ENCODE measurements at places on chromosomes 11 and 22.

DNA sequence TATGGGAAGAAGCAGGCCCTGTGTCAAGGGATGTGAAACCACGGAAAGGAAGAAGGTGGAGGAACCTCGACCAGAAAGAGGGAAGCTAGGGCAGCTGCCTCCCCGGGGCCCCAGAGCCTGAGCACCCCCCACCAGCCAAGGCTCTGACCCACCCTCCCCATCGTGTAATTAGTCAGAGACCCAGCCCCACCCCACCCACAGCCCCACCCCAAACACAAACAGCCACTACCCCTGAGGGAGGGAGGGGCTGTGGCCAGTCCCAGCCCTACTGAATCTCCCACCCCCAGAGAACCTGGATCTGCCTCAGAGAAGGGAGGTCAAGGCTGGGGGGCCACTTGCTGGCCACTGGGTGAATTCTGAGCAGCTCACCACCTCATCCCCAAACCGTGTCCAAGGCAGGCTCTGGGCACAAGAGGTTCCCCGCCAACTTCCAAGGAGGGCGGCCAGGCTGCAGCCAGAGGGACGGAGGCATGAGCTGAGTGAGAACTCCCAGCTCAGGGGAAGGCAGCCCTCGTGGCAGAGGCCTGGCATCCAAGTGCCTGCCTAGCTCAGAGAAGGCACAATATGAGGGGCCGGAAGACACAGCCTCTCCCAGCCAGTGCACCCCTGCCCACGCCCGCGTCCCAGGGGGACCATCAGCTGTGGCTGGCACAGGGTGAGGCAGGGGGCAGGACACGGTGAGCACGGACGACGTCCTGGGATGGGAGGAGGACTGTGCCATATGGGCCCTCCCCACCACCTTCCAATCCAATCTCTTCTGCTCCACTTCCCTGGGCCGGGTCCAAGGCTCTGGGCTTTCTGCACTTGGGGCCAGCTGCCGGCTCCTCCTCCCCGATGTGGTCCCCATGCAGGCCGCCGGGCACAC, 2.7 kb downstream of the PLXNB2 start:
- no peak for DNase-seq

GRCh38 chr11:1486054-1486825, at the start of gene MOB2:
Gene MOB2, minus strand, starts transcription at chr11:1486779. Its CDS starts 223 bp downstream, at chr11:1486556.
- no peak for DNase-seq

GRCh38 chr11:119993722-119994121, 144.2 kb downstream of the TRIM29 start:
- no peak for DNase-seq

DNA sequence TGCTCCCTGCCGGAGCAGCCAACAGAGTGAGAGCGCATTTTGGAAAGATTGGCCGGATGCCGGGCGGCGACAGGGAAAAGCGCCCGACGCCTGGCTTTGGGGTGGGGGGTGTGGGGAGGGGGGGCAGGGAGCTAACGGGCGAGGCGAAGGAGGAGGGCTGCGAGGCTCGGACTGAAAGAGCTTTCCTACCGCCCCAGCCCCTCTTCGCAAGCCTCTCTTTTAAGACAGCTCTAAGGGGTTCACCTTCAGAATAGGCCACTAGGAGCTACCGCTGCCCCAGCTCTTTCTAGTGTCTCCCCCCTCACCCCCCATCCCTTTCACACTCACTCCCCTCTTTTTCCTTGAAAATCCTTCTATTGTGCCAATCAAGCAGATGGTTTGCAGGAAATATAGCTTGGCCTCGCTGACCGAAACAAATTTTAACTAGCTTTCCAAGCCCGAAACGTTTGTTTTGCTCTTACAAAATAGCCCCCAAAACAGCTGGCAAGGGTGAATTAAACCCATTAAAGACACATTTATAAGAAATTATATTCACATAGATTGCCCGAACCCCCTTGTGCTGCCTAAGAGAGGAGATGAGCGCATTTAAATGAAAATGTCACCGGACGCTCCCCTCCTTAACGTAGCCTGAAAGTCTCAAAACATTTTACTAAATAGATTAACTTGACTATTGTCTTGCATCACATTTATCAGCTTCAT, 3.7 kb upstream of the DBX1 start:
- DNase-seq = no peak

DNA sequence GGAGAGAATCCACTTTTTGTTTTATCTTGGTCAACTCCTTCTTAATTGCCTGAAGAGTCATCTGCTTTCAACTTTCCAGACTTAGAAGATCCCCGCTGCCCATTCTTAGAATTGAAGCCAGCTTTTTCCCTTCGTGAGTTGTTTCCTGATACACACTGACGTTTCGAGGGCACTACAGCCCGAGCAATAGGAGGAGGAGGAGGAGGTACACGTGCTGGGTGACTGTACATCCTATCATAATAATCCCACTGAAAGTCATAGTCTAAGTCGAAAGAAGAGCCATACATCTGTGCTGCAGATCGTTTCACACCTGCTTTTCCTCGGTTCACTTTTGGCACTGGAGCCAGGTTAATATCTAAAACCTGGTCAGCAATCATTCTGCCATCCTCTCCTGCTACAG, 606.1 kb downstream of the DLG2 start:
- no peak for DNase-seq

DNA sequence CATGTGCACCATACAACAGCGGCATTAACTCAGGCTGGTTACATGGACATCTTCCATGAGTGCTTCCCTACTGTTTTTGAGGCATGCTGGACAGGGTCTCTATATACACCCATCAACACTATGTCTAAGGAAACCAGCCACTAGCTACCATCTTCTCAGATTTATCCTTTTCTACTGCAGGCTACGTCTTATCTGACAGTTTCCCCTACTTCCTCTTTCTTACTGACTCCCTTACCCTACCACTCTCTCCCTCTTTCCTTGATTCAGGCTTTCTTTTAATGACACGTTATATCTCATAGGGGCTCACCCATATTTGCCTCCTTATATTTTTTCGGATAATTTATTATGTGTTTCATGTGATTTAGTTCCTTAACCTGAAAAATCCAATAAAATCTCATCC, 41.8 kb downstream of the DDI1 start:
- no peak for DNase-seq

DNA sequence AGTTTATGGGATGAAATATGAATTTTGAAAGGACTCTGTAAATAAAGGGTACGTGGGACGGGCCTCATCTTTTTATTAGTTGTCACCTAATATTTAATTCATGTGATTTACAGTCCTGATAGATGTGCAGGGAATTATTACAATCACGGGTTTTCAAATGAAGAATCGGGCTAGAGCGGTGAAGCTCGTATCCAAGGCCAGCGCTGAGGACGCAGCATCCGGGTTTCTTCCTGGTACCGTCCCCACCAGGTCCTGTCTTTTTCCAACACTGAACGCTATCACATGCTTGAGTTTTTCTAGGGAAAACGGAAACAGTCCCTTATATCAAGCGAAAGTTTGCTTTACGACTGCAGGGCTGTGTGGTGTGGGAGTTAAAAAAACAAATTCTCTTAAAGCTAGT, 787 bp downstream of the SMDT1 start:
- DNase-seq = no peak

DNA sequence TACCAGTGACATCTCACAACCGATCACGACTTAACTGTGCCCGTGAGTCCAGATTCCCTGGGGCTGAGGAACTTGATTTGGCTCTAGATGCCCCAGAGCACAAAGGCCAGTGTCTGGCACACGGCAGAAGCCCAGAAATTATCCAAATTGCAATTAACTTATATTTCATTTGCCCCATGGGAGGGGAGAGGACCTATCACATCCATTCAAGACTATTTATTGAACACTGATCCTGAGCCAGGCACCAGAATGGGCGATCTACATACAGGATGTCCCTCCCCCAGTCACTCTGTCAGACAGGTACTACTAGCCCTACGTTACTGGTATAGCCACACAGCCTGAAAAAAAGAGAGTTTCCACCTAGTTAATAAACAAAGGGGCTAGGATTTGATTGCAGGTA, 5.1 kb downstream of the DNAL4 start:
- no peak for DNase-seq

- DNase-seq = no peak
Observed at GRCh38 chr22:42773167-42773566, 52.5 kb upstream of the A4GALT start.

- no peak for DNase-seq
Observed at GRCh38 chr11:102453302-102453695, 734 bp upstream of the TMEM123 start.

- DNase-seq = no peak
Observed at GRCh38 chr22:18109410-18110193, 1.0 kb upstream of the TUBA8 start.

DNA sequence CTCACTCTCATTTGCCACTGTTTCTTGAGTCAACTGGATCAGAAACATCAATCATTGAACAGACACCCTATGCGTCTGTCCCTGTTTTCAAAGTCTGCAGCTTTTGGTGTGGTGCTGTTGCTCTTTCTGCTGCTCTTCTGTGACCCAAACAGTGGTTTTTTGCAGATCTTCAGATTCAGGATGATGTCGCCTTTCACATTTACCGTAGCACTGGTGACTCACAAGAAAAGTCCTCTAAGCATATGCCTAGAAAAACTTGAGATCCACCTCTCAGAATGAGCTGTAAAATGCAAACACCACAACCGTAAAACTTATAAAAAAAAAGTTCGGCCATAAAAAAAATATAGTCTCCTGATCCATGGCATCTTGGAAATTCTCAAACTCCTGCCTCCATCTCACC, 400.4 kb downstream of the NTM start:
- no peak for DNase-seq

- no peak for DNase-seq
Observed at GRCh38 chr11:57095417-57095816, 86.3 kb upstream of the LRRC55 start.

GRCh38 chr11:61482513-61482912, 26.0 kb upstream of the LRRC10B start:
- peak; percentile 8 for DNase-seq

DNA sequence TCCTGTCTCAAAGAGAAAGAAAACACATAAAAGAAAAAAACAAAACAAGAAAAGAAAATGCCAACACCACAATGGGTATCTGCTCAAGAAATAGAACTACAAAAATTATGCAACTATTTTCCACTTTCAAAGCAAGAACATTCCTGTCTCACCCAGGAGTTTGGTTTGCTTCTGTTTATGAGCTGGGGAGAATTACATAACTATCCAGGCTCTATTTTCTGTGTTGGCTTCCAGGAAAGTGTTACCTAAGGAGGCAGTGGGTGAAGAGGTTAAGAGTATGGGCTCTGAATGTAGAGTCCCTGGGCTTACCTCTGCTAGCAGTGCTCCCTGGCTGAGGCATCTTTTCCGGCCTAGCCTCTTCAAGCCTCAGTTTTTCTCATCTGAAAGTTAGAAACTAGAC, 426.7 kb downstream of the MIAT start:
- no peak for DNase-seq

- DNase-seq = peak; percentile 88
Observed at GRCh38 chr22:41697126-41697775, 2.1 kb upstream of the MEI1 start.

GRCh38 chr11:15863411-15863810, 492.9 kb downstream of the SOX6 start:
- no peak for DNase-seq

DNA sequence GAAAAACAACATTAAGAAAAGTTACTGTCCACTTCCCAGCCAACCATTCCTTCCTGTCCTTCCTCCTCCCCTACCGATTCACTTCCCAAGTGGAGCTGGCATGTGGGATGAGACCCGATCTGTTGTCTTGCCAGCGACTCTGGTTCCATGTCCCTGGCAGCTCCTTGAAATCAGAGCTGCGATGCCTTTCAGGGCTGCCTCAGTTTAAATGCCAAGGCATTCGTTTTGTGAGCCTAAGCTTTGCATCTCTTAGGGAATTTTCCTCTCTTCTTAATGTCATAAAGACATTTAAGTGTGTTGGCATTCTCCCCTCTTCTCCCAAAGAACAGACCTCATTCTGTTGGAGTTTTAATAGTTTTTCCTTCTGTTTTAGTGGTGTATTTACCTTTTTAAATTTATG, 98.4 kb downstream of the EXT2 start:
- DNase-seq = no peak

DNA sequence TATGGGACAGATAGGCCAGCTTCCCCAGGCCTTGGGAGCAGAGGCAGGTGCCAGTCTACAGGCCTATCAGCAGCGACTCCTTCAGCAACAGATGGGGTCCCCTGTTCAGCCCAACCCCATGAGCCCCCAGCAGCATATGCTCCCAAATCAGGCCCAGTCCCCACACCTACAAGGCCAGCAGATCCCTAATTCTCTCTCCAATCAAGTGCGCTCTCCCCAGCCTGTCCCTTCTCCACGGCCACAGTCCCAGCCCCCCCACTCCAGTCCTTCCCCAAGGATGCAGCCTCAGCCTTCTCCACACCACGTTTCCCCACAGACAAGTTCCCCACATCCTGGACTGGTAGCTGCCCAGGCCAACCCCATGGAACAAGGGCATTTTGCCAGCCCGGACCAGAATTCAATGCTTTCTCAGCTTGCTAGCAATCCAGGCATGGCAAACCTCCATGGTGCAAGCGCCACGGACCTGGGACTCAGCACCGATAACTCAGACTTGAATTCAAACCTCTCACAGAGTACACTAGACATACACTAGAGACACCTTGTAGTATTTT, 26.6 kb upstream of the L3MBTL2 start:
- DNase-seq = no peak

Data from stimulated activated CD4-positive, alpha-beta T cell treated with anti-CD3 and anti-CD28 coated beads, Interleukin-4, amount 100 ng/mL, for 48 hours (primary cell).